Fibroblast of mammary gland (primary cell): ENCODE measurements at places on chromosomes 7 and 10.

DNA sequence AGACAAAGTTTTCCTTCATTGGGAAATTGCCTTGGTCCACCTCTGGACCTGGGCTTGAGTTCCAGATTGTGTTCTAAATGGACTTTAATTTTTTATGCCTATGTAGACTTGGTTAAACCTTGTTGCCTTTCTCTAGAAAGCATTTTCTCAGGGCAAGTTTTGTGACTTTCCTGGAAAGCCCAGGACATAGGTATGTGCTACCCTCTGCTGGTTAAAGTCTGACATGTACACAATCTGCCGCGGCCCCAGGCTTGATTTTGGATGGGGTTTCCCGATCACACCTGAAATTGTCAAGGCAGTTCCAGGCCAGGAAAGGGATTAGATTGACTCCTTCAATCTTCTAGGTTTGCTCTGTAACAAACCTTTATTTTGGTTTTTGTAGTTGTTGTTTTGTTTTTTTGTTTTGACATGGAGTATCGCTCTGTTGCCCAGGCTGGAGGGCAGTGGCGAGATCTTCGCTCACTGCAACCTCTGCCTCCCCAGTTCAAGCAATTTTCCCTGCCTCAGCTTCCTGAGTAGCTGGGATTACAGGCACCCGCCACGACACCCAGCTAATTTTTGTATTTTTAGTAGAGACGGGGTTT lies 14.1 kb upstream of the AKR1B10 start:
- DNase-seq = peak; percentile 67

DNA sequence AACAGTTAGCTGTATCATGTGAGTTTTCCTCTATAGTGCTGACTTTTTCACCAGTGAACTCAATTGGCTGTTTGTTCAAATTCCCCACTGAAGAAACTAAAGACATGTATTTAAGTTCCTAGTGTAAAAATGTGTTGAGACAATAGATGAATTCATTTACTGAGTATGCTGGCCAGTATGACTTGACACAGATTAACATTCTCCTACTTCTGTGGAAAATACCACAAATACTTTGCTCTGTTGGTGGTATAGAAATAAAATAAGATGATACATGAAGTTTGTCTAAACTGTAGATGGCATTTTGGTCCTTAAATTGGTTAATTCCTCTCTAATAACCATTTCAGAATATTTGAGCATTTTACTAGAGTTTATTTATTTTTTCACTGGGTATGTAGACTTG lies 227.7 kb upstream of the TEX47 start:
- DNase-seq = no peak

- DNase-seq = no peak
Observed at GRCh38 chr10:86072413-86072812, 294.2 kb downstream of the GRID1 start.

DNA sequence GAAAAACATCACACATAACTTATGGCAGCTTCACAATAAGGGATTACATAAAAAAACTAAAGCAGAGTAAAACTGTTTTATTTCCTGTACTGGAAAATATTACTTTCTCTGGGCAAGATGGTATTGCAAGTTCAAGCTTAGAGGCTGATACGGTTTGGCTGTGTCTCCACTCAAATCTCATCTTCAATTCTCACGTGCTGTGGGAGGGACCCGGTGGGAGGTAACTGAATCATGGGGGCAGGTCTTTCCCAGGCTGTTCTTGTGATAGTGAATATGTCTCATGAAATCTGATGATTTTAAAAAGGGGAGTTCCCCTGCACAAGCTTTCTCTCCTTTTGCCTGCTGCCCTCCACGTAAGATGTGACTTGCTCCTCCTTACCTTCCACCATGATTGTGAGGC lies 5.1 kb upstream of the LRRC27 start:
- DNase-seq = no peak

DNA sequence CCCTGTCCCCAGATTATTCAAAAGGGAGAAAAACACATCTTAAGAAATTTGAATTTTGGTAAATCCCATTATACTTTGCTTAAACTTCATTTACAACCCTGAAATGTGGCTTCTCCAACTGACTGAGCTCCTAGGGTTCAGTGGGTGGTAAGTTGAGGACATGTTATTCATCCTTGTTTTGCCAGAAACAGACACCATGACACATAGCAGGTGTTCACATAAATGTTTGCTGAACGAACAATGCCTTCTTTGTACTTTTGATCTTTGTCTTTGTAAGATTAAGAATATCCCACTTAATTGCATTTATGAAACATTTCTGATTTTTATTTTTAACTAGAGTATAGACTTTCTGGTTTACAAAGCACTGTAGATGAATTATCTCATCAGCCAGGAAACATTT lies 209.7 kb downstream of the GPAM start:
- DNase-seq = no peak

DNA sequence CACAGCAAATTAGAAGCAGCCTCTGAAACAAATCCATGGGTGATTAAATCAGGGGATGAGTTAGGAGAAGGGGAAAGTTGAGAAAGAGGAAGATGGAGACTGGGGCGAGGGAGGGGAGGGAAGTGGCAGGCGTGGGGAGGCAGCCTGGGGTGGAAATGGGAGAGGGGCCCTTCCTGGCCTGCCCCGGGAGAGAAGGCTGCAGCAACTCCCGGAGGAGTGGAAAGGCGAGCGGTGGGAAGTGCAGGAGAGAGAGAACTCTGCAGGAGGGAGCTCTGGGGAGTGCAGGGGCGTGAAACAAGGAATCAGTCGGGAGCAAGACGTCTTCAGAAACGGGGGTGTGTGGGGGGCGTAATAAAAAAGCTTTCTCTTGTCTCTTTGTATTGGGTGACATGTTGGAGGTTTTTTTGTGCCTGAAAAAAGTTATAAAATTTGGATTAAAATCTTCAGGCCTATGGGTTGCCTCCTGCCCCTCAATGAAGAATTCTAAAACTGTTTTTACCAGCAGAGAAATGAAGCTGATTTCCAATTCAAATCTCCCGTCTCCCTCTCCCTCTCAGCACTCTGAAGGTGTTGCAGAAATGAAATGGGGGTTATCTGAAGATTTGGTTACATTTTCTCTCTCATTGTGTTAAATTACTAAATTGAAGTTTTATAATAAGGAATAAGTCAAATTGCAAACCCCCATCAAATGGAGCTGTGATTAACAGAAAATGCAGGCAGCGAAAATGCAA lies 4.7 kb upstream of the UNCX start:
- no peak for DNase-seq

DNA sequence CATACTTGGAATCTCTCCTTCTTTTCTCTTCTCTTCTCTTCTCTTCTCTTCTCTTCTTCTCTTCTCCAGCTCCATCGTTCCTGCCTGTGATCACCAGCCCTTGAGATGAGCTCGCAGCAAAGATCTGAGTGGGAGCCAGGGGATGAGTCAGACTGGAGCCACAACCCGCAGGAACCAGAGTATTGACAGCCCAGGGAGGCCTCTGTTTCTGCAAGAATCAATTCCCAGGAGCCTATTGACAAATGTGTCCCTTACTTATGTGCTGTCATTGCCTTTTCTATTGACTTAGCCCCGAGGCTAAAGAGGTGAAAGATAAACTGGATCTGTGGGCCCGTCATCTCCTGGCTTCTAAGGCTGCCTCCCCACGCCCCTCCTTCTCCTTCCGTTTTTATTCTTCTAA lies 13.1 kb upstream of the HABP2 start:
- DNase-seq = peak; percentile 68

GRCh38 chr7:130669085-130669700 lies 645 bp upstream of the COPG2 start:
- no peak for DNase-seq

GRCh38 chr10:4354382-4354812 lies 471.6 kb upstream of the AKR1E2 start:
- DNase-seq = peak; percentile 61

DNA sequence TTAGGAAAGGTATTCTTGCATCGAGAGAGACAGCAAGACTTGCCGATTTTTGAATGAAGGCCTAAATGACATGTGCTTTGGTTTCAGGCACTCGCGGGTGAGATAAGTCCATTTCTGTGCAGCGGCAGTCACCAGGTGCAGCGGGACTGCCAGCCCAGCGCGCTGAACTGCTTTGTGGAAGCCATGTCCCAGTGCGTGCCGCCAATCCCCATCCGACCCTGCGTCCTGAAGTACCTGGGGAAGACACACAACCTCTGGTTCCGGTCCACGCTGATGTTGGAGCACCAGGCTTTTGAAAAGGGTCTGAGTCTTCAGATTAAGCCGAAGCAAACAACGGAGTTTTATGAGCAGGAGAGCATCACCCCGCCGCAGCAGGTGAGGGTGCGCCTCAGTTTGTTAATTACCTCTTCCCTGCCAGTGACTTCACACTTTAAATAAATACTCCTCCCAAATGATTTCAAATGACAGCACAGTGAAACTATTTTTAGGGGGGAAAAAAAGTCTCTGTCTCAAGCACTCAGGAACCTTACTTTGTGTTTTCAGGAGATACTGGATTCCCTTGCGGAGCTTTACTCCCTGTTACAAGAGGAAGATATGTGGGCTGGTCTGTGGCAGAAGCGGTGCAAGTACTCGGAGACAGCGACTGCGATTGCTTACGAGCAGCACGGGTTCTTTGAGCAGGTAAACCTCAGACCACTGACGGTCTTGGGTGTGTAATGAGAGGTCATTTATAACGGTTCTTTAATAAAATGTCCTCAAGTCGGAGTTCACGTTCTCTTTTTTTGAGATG lies 98.3 kb downstream of the TRRAP start:
- no peak for DNase-seq

GRCh38 chr10:69124563-69125268 lies 738 bp downstream of the VPS26A start:
- DNase-seq = peak; percentile 68

DNA sequence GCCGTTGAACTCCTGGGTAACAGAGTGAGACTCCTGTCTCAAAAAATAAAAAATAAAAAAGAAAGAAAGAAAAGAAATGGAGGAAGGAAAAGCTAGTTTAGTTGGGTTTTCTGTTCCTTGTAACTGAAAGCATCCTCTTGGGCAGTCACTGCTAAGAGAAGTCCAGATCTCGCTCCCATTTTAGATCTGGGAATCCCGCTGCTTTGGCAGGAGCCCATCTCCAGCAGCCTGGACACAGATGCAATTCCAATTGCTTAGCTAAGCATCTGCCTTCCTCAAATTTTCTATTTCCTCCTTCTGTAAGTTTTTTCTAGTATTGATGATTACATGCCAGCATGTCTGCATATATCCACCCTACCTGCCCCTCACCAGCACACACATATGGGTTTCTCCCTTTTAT lies 54.1 kb downstream of the DENND2A start:
- DNase-seq = no peak

- DNase-seq = no peak
Observed at GRCh38 chr10:98253499-98253898, 14.5 kb downstream of the LOXL4 start.
